ENCODE measurements at places on chromosomes 5 and 9. TPM values are rescaled to one million over a fixed set of nuclear protein-coding genes. Genes with fewer than 3 reads are reported as not detected.

MED22 gene
- total RNA-seq, result 17.7 TPM

ERBIN gene
- 43.8 TPM for total RNA-seq

AQP7 gene
- not detected for total RNA-seq

GABRA6 gene
- not detected for total RNA-seq

OR1J2 gene
- total RNA-seq, result not detected

PCDHB11 gene
- 0.13 TPM for total RNA-seq

ZFP2 gene
- 0.26 TPM for total RNA-seq
